Kidney capillary endothelial cell (primary cell): ENCODE measurements at places on chromosomes 3 and 15.

- DNase-seq = peak; percentile 59
Observed at GRCh38 chr15:27017168-27017809, 46.3 kb downstream of the GABRG3 start.

GRCh38 chr3:71112576-71112975 lies 471.0 kb downstream of the FOXP1 start:
- no peak for DNase-seq

DNA sequence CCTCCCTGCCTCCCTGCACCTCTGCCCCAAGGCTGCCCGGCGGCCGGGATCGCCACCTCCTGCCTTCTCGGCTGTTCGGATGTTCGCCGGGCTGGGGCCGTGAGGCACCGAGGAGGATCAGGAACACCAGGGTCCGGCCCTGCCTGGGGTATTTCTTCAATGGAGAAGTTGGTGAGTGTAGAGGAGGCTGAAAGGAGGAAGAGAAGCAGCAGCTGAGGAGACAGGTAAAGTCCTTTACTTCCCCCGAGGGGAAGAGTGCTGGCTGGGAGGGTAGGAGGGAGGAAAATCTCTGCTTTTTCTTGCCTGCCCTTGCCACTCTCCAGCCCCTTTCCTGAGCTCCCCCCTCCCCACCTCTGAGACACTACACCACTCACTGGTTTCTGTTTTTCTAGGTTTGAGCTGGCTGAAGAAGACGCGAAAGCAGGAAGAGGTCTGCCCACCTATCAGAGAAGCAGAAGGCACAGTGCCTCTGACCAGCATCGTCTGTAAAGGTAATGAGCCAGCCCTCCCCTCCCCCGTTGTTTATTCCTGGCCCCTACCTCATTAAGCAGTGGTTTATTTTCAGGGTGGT lies 519 bp downstream of the ASB7 start:
- peak; percentile 16 for DNase-seq

- DNase-seq = no peak
Observed at GRCh38 chr15:46660096-46660842, 1025.4 kb downstream of the SQOR start.

DNA sequence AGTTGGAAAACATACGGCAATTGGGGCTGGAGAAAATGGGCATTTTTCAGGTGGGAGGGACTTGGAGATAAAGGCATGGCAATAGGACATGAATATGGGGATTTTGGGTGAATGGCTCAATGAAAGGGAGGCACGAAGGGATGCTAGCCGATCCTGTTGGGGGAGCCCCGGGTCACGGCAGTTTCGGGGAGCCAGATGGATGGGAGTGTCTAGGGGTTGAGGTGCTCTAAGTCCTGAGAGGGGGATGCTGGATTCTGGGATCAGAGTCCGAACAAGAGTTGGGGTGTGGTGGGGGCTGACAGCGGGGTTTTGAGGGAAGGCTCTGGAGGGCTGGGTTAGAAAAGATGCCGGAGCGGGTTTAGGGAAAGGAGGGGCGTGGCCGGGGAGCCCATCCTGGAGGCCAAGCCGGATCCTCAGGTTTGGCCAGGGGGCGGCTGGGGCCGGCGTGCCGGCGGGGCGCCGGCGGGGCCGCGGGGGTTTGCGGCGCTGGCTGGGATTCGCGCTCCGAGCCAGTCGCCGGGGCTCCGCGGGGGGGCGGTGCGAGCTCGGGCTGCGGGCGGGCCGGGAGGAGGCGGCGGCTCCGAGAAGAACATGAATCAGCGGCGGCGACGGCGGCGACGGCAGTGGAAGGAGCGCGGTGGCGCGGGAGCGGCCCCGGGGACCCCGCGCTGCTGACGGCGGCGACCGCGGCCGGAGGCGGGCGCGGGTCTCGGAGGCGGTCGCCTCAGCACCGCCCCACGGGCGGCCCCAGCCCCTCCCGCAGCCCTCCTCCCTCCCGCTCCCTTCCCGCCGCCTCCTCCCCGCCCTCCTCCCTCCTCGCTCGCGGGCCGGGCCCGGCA lies at the start of gene TYRO3:
TSS of gene TYRO3 (plus strand) at position 813 of the 839 bp plus-strand sequence. CDS start 46 bp downstream, outside the sequence.
- no peak for DNase-seq

DNA sequence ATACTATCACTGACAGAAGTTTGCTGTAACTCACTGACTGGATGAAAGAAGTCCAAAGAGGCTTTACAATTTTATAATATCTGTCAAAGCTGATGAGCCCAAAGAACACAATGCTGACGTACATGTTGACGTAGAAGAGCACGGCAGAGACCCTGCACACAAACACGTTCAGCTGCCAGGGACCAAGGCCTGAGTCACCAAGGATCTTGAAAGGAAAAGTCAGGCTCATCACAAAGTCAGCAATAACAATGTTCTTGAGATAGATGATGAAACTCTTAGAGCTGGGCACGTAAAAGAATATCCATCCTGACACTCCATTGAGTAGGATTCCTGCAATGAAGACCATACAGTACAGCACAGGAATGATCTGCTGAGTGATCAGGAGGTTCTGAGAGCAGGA lies 10.9 kb upstream of the GPR171 start:
- no peak for DNase-seq

GRCh38 chr3:58039601-58040000 lies 31.4 kb downstream of the FLNB start:
- DNase-seq = no peak

- DNase-seq = no peak
Observed at GRCh38 chr15:41464889-41465580, 28.6 kb upstream of the ITPKA start.

DNA sequence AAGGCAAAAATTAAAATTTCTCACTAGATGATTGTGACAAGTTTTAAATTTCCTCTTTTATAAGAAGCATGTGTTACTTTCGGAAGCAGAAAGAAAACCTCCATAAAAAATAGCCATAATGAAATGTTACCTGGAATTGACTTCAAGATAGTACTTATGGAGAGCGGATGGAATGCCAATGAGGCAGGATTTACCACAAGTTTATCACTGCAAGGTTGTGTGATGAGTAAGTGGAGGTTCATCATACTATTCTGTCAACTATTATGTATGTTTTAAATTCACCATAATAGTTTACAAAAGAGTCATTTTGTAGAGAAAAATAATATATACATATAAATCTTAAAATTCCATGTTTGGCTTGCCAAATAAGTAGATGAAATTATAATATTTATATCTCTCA lies 230.3 kb downstream of the SCAPER start:
- DNase-seq = no peak

GRCh38 chr3:54177816-54178215 lies 55.5 kb downstream of the CACNA2D3 start:
- DNase-seq = no peak

GRCh38 chr3:195591852-195592251 lies 8.1 kb upstream of the APOD start:
- no peak for DNase-seq
